Activated naive CD4-positive, alpha-beta T cell (primary cell): ENCODE measurements at places on chromosomes 2 and 18.

- DNase-seq: no peak
Measured at GRCh38 chr2:66867063-66867441, 432.1 kb downstream of the MEIS1 start.

DNA sequence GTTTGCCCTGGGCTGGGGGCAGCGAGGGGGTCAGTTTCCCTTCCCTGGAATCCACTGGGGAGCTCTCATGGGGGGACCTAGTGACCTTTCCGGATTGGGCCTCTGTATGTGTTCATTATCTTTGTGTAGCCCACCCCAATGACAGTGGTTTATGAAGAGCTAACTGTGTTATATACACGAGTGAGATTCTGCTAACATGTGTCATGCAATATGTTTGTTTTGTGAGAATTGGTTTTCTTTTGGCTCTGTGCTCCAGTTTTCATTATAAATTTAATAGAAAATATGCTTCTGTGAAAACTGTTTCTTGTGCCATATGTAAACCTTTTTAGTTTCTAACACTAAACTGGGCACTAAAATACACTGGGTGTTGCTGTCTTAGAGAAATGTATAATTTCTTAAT, 110.6 kb downstream of the WDSUB1 start:
- DNase-seq: no peak

- no peak for DNase-seq
Measured at GRCh38 chr2:230742781-230743180, 30.1 kb downstream of the CAB39 start.

DNA sequence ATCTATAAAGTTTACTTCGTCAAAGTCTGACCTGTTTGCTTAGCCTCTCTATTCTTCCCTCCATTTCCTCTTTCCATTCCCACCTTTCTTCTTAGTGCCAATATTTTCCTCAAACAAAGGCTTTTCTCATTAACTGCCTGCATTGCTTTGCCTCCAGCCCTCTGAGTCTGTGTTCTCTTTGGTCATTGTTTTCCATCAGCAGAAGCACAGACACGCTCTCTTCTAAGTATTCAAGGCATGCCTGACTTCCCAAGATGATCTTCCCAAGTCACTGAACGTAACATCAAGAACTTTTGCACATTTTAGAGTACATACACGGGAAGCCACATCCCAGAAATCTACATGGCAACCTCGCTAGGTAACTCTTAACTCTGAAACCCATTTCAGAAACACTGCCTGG, 32.6 kb upstream of the ANXA4 start:
- DNase-seq: no peak

GRCh38 chr18:13932285-13933025, 17.1 kb upstream of the MC2R start:
- DNase-seq: no peak

GRCh38 chr2:19801367-19802080, 100.3 kb downstream of the TTC32 start:
- DNase-seq: no peak

GRCh38 chr2:227124811-227125210, 39.2 kb downstream of the COL4A4 start:
- no peak for DNase-seq

- no peak for DNase-seq
Measured at GRCh38 chr2:64865831-64866345, 123.3 kb upstream of the SLC1A4 start.

DNA sequence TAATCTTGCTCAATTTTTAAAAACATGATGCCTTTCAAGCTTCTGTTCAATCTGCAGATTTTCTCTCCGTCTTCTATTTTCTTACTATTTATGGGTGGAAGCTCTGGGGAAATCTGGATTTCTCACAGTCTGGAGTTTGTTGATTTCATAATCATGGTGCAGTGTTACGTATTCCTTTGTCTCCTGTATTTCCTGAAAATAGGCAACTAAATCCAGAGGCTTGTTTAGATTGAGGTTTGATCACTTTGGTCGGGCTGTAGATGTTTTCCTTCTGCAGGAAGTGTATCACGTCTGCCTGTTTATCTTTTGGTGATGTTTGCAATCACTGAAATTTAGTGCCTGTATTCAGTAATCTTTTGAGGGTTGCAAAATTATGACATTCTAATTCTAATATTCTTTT, 487.7 kb downstream of the LRRTM4 start:
- no peak for DNase-seq

DNA sequence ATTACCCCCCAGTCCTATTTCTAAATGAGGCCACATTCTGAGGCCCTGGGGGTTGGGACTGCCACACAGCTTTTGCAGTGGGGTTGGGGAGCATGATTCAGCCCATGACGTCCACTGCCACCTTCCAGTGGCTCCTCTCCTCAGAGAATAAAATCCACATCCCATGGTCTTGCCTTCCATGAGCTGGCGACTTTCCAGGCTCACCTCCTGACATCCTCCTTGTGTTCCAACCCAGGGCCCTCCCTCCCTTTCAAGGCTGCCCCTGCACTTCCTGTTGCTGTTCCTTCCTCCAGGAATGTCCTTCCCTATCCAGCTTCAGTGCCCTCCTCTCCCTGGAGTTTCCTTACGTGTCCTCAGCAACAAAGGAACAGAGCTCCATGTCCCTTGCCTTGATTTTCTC, 187.3 kb upstream of the ID2 start:
- no peak for DNase-seq

DNA sequence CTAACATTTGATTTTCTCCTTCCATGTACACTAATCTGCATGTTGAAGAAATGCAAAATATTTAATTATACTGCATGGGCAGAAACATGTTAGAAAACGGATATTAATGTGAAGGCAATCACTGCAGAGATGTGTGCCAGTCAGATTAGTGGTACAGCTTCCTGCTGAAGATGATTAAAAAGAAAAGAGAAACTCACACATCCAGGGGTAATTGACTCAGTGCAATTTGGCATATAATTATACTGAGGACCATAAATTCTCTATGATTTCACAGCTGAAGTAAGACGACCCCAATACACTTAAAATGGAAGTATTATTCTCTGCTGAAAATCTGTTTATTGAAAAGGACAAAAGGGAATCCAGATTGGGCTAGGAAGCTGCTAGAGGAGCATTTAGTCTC, 243.4 kb downstream of the TGIF1 start:
- no peak for DNase-seq

DNA sequence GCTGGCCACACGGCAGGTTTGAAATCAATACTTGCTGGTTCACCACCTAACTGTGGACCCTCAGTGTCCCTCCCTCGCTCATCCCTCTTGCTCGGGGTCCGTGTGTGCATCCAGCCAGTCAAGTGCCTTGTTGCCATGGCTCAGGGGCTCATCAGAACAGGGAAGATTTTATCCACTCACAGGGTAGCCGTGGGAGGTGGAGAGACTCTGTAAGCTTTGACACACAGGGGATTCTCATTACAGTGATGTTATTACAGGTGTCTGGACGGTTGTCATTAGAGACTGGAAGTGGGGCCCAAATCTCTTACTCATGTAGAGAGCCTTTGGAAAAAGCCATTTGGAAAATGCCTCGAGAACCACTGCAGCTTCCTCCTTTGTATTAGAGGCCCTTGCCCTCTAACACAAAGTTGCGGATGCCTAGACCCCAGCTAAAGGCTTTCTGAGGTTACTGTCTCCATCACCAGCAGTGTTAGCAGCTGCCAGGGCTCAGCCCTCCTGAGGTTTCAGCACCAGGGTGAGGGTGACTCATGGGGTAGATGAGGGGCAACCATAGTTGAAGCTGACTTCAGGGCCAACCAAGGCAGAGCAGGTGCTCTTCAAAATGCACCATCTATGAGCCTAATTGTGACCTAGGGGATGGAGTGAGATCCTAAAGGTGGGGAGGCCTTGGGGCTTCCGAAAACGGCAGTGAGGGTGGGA, 195.6 kb downstream of the CLIP4 start:
- no peak for DNase-seq

DNA sequence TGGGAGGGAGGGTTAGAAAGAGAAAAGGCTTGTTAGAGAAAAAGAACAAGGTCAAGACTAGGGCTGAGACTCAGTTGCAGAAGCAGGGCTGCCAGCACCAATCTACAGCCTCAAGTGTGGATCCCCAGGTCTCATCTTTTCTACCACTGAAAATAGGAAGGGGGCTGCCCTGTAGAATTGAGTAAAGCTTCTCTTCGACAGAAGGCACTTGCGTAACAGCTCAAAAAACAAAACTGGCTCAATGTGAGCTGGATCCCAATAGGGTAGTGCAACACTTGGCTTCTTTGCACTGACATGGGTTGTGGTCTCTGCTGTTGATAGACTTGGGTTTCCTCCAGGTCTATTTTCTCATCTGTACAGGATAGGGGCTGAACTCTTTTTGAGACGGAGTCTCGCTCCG, 1.8 kb upstream of the MPV17 start:
- DNase-seq: no peak

- DNase-seq: no peak
Measured at GRCh38 chr2:105734762-105735538, 9.8 kb upstream of the NCK2 start.

DNA sequence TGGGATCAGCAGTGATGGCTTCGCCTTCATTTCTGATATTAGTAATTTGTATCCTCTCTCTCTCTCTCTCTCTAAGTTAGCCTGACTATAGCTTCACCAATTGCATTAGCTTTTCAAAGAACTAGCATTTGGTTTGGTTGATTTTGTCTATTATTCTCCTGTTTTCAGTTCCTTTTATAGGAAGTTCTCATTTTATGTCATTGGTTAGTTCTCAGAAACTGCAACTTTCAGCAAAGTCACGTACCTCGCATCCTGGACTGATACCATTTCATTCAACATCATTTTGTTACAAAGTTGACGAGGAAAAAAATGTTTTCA, 450.8 kb downstream of the EIPR1 start:
- no peak for DNase-seq

- DNase-seq: no peak
Measured at GRCh38 chr2:55490554-55490953, 29.0 kb upstream of the CFAP36 start.

GRCh38 chr2:121297217-121297830, 12.3 kb upstream of the TFCP2L1 start:
- no peak for DNase-seq

- no peak for DNase-seq
Measured at GRCh38 chr18:54100920-54101470, 123.5 kb downstream of the MBD2 start.

GRCh38 chr18:46268671-46269070, 164.5 kb downstream of the HAUS1 start:
- DNase-seq: no peak

DNA sequence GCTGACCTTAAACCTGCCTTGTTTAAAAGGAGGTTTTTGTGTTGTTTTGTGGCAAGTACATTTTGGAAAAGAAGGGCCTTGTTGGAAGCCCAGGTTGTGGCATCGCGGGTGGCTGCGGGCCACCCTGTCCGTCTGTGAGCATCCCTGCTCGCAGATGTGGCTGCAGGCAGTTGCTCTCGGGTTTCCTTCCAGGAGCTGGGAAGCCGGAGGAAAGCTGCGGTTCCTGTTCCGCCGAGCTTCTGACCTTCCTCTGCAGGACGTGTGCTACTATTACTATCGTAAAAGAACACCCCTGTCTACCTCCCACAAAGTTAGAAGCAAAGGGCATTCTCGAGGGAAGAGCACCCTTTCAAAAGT, 766 bp downstream of the MFF start:
- no peak for DNase-seq

GRCh38 chr2:80050246-80050645, 254.3 kb downstream of the LRRTM1 start:
- no peak for DNase-seq

- no peak for DNase-seq
Measured at GRCh38 chr2:202147775-202148174, 74.7 kb downstream of the KIAA2012 start.

- no peak for DNase-seq
Measured at GRCh38 chr2:84959095-84959565, 11.8 kb upstream of the KCMF1 start.

GRCh38 chr2:179677077-179677688, 184.2 kb downstream of the ZNF385B start:
- DNase-seq: no peak

- DNase-seq: no peak
Measured at GRCh38 chr18:60894254-60894945, 438.8 kb upstream of the CDH20 start.

DNA sequence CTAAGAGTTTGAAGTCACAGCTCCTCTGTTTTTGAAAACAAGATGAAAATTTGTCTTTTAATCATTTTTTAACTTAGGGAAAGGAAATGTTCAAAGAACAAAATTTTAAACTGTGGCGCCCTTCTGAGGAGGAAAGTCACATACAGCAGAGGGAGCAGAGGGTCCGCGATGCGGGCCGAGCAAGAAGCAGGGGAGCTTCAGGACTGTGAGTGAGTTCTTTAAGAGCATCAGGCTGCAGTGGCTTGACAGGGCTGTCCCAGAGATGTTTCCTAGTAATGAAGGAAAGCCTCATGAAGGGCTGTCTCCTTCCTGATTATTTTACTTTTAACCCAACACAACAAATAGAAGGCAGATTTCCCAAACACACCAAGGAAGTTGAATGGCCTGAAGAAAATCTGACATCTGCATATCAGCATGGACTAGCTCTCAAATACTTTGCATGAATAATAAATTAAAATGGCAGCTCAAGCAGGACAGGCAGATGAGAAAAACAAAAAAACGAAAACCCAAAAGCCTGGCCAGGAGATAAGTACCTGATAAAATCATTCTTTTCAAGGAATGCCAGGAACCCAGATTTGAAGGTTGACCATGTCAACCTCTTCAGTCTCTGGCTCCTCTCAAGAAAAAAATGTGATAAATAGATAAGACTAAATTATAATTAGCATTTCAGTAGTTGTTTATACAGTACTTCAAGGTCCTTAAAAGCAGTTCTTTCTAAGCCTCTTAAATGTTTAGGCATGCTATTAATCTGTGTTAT, 60.8 kb downstream of the SLC40A1 start:
- DNase-seq: no peak

- DNase-seq: no peak
Measured at GRCh38 chr2:124286089-124286783, 261.1 kb downstream of the CNTNAP5 start.

GRCh38 chr2:133486771-133487191, 81.5 kb downstream of the NCKAP5 start:
- DNase-seq: no peak

DNA sequence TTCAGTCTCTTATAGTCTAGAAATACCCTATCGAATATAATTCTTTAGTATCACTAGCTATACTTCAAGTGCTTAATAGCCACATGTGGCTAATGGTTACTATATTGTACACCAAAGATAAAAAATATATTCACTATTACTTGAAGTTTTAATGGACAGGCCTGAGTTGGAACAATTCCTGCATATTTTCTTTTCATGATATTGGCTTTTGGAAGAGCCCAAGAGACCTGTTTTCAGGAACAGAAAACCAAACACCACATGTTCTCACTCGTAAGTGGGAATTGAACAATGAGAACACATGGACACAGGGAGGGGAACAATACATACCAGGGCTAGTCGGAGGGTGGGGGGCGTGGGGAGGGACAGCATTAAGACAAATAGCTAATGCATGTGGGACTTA, 334.4 kb upstream of the TRIB2 start:
- no peak for DNase-seq
